ENCODE measurements at places on chromosomes 7 and 10.

- no peak for DNase-seq
Measured at GRCh38 chr10:71756311-71757191, 16.8 kb downstream of the VSIR start.

DNA sequence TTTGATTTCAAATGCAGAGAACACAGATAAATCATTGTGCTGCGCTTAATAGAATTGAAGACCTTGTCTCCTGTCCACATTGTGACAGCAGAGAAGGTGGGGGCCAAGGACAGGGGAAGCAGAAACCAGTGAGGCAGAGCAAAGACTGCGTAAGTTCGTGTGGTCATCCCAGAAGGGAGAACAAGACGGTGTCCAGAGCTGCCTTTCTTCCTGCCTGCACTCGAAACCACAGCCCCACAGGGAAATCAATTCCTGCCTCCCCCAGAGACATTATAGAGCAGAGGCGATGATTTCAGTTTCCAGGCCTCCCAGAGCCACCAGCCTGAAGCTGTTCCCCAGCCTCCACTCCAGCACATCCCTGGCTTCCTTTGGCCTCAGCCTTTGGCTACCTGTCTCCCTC, 39.7 kb upstream of the UCN3 start:
- DNase-seq, result no peak

GRCh38 chr10:100723770-100724530, 21.4 kb upstream of the PAX2 start:
- DNase-seq, result peak; percentile 71

GRCh38 chr10:89915021-89915420, 213.6 kb downstream of the KIF20B start:
- no peak for DNase-seq

- DNase-seq, result no peak
Measured at GRCh38 chr10:61970182-61971002, 68.9 kb downstream of the ARID5B start.
